MG63 (cell line): ENCODE measurements at places on chromosomes 6 and 20. TPM values are rescaled to one million over a fixed set of nuclear protein-coding genes. Genes with fewer than 3 reads are reported as not detected.

- no peak for DNase-seq
Observed at GRCh38 chr6:19157486-19157885, 679.7 kb upstream of the ID4 start.

DNA sequence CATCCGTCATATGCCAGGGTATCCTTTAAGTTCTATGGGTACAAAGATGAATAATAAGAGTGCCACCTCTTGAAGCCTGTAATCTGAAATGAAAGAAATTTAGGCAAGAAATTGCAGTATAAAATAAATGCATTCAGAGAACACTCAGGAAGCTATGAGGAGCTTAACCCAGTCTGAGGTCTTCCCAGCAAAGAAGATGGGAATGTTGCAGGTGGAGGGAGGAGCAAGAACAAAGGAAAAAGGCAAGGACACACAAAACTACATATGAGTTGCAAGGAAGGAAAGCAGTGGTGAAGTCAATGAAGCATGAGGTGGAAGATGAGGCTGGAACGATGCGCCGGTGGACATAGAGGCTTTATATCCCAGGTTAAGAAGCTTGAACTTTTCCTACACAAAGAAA, 67.0 kb upstream of the DST start:
- no peak for DNase-seq

DNA sequence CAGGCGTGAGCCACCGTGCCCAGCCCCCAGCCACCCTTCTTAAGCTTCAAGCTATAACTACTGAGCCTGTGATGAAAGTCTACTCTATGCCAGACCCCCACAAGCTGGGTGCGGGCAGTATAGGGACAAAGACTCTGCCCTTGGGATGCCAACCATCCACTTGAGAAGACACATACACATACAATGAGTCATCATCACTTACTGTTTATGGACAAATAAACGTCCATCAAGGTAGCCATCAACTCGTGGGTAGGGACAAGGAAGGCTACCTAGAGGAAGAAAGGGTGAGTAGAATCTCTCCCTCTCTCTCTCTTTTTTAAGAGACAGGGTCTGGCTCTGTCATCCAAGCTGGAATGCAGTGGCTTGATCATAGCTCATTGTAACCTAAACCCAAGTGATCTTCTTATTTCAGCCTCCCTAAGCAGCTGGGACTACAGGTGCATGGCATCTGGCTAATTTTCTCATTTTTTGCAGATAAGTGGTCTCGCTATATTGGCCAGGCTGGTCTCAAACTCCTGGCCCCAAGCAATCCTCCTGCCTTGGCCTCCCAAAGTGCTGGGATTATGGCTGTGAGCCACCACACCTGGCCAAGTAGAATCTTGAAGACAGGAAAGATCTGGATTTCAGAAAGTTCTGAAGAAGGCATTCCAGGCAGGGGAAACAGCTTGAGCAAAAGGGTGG, 2.6 kb upstream of the TP53INP2 start:
- DNase-seq = no peak

DNA sequence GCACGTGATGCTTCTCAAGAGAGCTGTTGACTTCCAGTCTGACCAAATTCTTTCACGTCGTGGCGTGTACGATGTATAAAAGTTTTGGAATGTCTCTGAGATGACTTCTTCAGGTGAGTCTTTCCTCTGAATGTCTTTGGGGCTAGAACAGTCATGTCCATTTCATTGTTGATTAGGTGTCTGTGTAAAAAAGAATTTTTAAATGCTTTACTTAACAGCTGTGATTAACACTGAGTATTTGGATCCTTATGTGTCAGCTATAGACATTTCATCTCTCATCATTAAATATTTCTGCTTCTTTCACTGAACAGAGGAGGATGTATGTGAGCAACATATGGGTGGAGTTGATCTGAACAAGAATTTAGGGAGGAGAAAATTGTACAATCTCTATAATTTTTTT, 29.3 kb upstream of the KIF13A start:
- no peak for DNase-seq

GRCh38 chr6:67790569-67790968, 844.5 kb upstream of the ADGRB3 start:
- DNase-seq = no peak

- DNase-seq = no peak
Observed at GRCh38 chr20:1369970-1370369, 22.9 kb downstream of the FKBP1A start.

DNA sequence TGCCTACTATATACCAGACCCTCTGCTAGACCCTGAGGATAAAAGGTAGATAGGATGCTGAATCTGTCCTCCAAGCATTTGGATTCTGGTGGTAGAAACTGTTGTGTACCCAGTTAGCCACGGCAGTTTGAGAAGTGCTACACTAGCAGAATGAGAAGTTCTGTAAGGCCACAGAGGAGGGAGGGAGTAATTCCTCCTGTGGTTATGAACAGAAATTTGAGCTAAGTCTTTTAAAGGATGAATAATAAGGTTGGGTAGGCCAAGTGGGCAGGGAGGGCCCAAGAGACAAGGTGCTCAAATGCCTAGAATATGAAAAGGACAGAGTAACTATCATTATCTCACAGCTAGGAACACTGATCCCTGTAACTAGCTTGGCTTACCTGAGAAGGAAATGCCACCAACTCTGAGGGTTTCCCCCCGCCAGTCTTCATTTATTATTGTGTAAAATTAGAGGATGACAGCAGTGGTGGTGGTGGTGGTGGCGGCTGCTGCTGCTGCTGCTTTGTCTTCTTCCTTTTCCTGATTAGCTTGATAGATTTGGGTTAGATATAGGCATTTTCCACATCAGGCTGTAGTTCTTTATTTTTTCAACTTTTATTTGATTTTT, 243.3 kb downstream of the PRL start:
- DNase-seq = no peak

GRCh38 chr6:147506704-147507114, 1.8 kb upstream of the SAMD5 start:
- DNase-seq = peak; percentile 65

DNA sequence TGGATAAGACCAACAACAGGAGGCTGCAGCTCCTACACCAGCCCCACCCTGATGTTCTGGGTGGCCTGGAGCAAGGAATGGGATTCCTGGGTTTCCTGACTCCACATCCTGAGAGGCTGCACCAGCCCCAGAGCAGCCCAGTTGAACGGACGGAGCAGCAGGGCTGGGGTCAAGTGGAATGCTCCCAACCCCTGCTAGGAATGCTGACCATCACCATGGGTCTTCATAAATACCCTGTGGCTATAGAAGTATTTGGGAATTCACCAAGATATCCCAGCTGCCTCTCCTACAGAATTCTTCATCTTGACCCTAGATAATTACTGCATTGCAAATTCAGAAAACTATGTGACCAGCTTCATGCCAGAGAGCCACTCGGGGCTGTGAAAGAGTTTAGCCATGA, 180.3 kb downstream of the THBS2 start:
- peak; percentile 81 for DNase-seq

DNA sequence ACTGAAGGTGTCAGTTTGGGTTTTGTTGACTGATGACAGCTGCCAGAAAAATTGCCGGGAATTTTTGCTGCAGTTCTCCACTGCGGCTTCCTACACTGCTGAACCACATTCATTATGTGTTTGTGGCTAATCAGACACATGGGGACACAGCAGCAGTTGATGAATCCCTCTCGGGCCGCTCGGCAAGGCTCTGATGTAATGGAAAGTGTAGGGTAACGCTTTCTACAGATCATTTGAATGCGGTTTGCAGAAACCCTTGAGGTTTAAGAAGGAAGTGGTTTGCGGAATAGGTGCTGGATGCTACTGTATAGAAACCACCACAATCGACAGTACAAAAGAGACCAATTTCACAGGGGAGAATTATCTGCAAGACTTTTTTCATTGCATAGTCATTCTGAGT, 138.7 kb upstream of the SASH1 start:
- DNase-seq = peak; percentile 68

DNA sequence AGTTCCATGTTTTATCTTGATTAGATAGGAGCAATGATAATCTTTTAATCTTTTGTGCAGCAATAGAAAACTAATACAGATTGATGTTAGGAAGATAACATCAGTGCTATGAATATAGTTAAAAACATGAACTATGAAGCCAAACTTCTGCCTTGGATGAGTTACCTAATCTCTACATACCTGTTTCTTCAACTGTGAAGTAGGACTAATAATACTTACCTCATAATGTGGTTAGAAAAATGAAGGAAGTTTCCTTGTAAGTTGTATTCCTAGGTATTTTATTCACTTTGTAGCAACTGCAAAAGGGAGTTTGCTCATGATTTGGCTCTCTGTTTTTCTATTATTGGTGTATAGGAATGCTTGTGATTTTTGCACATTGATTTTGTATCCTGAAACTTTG, 111.9 kb downstream of the FRK start:
- DNase-seq = no peak

DNA sequence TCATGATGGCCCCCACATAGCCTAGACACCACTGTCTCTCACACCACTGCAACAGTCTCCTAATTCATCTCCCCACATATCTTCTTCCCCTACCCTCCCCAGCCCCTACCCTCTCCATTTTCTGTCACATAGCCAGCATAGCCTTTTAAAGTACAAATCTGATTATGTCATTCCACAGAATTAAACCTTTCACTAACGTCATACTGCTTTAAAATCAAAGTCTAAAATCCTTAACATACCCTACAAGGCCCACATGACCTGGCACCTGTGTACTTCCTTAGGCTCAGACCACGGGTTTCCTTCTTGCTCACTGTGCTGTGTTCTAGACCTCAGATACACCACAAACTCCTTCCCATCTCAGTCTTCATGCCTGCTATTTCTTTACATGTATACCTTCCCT, 5.9 kb downstream of the OSTM1 start:
- DNase-seq = no peak

GRCh38 chr6:53312355-53312754, 36.4 kb downstream of the ELOVL5 start:
- no peak for DNase-seq

- DNase-seq = no peak
Observed at GRCh38 chr6:71486461-71486860, 197.8 kb downstream of the OGFRL1 start.

GRCh38 chr6:135186255-135186654, 5.1 kb downstream of the MYB start:
- DNase-seq = no peak

The OR2B6 gene
- total RNA-seq = not detected in 2 replicates

The GINM1 gene
- total RNA-seq = 45.1 and 45.8 TPM in 2 replicates

The MARCKS gene
- total RNA-seq = 70.3 and 78.1 TPM in 2 replicates

The TBXT gene
- not detected in 2 replicates for total RNA-seq

The NKAPL gene
- not detected in 2 replicates for total RNA-seq

The C20orf204 gene
- total RNA-seq = 0.95 and 1.3 TPM in 2 replicates

The NR2E1 gene
- total RNA-seq = 0.25 TPM in 1 of 2 replicates, not detected in the other

The DPM1 gene
- total RNA-seq = 187 and 483 TPM in 2 replicates
